ENCODE measurements at places on chromosomes 13 and 19. TPM values are rescaled to one million over a fixed set of nuclear protein-coding genes. Genes with fewer than 3 reads are reported as not detected.
A peak's percentile ranks its signal among the peaks of the same experiment; 100 is the strongest.

- no peak for DNase-seq
Measured at GRCh38 chr13:110001670-110002275, 215.4 kb upstream of the IRS2 start.

The CACNG6 gene
- not detected for total RNA-seq

The DLL3 gene
- 2.2 TPM for total RNA-seq

DNA sequence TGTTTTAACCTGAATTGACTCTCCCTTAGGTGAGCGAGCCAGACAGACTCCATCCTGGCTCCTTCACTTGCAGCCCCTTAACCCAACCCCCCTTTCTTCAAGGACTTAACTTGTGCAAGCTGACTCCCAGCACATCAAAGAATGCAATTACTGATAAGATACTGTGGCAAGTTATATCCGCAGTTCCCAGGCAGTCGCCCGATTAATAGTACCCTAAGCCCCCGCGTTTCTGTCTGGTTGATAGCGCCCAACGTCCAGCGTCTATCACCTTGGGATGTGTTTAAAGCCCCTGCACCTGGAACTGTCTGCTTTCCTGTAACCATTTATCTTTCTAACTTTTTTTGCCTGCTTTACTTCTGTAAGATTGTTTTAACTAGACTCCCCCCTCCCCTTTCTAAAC is 6.2 kb downstream of the HSD17B14 start:
- DNase-seq = no peak

The PLPPR3 gene
- total RNA-seq = not detected

DNA sequence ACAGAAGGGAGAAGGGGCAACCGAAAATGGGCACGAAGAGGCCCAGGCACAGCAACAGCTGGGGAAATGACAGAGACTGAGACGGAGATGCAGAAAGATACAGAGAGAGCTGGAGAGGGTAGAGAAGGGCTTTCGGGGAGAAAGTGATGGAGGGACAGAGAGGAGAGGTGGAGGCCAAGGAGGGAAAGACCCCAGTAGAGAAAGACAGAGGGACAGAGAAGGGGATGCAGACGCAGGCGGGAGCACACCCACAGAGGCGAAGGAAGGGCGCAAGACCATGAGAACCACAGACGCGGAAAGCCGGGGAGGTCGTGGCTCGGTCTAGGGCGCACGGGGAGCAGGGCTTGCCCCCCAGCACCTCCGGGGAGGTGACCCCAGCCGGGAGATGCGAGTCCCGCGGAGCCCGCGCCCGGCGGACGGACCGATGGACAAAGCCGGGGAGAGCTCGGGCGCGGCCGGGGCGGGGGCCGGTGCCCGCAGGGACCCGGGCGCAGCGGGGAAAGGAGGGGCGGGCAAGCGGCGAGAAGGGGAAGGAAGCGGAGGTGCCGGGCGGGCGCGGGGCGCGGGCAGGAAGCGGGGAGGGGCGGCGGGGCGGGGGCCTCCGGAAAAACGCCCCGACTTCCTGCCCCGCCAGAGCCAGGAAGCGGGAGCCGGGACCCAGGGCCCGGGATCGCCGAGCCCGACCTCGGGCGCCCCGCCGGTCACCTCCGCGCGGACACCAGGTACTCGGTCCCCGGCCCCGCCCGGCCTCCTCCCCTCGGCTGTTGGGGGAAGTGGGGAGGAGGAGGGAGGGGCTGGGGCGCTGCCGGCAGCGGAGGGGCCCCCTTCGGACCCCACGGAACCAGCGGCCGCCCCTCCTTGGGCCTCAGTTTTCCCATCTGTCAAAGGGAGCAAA is at the start of gene ARHGEF1:
Gene ARHGEF1, plus strand, starts transcription at position 617 of the 895 bp plus-strand sequence. CDS start 4,899 bp downstream, outside the sequence.
- DNase-seq = peak; percentile 91

DNA sequence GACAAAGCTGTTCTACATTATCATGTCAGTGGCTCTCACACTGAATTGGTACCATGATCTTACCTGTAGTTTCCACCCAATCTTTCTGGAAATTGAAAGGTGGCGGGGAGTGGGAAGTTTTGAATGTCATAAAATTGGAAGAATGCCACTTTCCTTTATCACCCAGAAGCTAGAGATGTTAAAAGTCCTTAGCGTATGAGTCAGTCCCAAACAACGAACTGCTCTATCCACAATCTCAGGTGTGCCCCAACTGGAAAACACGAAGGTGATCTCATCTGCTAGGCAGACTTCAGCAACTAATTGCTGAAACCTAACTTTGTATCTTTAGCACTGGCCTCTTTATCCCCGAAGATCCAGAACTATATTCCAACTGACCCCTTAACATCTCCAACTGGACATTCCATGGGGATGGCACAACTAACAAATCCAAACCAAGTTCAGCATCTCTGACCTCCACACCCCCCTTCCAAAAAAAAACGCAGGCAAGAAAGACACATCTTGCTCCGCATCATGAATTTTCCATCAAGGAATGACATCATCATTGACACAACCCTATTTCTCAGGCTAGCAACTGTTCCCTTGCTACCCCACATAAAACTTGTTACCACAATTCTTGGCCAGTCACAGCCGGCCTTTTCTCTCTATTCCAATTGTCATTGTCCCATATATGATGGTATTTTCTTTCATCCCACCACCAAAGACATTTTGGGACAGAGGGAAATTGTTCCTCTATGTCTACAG is 175.4 kb downstream of the KLF12 start:
- DNase-seq = no peak

The CLDN10 gene
- total RNA-seq = not detected

- DNase-seq = no peak
Measured at GRCh38 chr13:79675931-79676660, 195.1 kb downstream of the NDFIP2 start.

GRCh38 chr13:75368167-75368566 is 113.8 kb downstream of the TBC1D4 start:
- DNase-seq = no peak

The FFAR2 gene
- total RNA-seq = not detected

The PTGIR gene
- total RNA-seq = 194 TPM

DNA sequence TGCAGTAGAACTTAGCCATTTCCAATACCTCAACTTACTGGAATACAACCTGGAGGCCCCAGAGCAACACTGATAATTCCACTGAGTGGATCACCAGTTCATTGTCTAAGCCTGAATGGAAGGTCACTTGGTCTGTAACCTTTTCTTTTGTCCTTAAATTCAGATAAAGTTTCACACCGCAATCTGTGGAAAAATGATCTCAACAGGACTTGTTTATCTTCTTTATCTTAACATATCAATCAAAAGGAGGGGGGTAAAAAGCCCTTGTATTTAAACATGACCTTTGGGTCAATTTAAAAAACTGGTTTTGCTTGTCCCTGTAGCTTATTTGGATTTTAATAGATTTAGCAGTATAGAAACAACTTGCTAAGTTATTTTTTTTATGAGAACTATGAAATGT is 21.6 kb downstream of the SAE1 start:
- DNase-seq = no peak

The DNAJB1 gene
- 117 TPM for total RNA-seq

DNA sequence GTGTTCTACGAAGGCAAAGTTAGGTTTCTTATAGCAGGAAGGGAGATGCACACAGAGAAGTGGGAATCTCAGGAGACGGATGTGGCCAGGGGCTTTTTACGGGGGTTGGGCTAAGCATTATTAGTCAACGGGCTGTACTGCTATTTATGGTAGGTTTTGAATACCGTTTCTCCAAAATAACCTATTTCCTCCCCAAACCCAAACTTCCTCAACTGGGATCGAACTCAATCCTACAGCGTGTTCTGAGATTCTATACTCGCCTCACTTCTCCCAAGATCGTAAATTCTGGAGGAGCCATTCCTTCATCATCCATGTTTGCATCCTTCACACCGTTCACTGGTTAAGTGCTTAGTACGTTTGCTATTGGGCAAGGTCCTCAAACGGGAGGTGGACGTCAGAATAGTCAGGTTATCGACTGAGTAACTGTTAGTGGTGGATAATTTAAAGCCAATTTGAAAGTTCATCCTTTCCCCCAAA is 1.2 kb upstream of the TRIM13 start:
- no peak for DNase-seq

The CEACAM7 gene
- not detected for total RNA-seq

DNA sequence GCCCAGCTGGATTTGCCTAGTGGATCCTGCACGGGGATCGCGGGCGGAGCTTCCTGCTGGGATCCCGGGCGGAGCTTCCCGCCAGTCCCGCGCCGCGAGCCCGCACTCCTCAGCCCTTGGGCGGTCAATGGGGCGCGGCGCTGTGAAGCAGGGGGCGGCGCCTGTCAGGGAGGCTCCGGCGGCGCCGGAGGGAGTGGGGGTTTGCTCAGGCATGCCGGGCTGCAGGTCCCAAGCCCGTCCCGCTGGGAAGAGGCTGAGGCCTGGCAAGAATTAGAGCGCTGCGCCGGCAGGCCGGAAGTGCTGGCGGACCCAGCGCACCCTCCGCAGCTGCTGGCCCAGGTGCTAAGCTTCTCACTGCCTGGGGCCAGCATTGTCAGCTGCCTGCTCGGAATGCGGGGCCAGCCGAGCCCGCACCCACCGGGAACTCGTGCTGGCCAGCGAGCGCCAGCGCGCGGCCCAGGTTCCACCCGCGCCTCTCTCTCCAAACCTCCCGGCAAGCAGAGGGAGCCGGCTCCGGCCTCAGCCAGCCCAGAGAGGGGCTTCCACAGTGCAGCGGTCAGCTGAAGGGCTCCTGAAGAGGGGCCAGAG is 119.6 kb downstream of the PRR20E start:
- no peak for DNase-seq

GRCh38 chr13:32264407-32264806 is 50.8 kb downstream of the ZAR1L start:
- DNase-seq = no peak

DNA sequence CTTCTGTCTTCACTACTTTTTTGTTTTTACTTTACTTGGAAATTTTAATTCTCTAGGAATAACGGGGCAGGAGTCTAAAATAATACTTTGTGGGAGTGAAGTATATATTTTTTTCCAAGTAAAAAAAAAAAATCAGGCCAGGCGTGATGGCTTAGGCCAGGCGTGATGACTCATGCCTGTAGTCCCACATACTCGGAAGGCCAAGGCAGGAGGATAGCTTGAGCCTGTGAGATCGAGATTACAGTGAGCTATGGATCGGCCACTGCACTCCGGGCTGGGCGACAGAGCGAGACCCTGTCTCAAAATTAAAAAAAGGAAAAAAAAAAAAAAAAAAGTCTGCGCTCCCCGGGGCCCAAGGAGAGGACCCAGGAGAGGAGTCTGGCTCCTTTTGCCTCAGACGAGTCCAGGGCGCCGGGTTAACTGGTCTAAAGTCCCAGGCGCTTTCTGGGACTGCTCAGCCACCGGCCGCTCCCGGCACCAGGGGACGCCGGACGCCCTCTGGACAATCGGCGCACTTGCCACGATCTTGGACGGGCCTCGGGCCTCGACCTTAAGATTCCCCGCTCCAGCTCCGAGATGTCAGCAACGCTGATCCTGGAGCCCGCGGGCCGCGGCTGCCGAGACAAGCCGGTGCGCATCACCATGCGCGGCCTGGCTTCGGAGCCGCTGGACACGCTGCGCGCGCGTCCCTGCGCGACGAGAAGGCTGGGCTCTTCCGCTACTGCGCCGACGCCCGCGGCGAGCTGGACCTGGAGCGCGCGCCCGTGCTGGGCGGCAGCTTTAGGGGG is 2.7 kb upstream of the ZFP82 start:
- peak; percentile 54 for DNase-seq

DNA sequence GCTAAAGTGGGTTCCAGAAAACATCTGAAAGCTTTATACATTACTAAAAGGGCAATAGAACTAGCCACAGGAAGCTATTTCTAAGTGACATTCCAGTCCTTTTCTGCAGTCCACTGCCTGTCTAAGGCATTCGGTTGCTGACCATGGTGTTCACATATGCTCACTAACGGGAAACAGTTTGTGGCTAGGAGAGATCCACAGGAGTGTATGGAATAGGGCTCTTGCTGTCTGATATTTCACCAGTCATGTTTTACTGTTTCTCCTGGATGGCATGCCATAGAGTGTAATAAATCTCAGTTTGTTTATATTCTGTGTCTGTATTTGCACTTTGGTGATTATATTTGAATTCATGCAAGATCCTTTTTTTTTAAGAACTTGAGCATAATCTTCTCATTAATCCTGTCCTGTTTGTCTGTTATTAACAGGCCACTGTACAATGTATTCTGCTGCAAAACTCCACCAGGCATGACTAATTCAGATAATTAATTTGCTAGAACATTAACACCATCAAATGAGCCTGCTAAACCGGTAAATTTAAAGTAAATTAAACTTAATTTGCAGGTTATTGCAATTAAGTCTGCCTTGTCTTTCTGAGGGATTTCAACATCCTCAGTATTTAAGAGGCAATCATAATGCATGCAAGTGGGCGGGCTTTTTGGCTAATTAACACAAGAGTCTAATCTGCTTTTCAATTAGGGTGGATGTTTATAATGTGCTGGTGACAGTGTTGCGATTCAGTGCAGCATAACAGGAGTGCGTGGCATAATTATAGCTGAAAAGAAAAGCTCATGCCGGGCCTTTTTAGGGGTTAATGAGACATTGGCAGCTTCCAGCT is 201.3 kb downstream of the POU4F1 start:
- DNase-seq = no peak

The LILRB4 gene
- not detected for total RNA-seq

The TPRX2 gene
- not detected for total RNA-seq

DNA sequence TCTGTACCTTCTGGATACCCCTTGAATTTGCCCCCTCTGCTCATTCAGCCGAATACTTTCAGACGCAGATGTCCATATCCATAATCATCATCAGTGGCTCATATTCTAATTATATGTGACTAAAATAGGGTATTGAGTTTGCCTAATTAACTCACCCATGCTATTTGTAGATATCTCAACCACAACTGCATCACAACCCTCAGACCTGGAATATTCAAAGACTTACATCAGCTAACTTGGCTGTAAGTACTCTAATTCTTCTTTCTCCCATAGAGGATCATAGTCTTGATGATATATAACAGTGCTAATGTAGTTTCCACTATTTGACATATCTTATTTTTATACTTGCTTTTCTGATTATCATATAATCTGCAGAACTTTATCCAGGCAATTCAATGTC is 35.8 kb downstream of the RXFP2 start:
- DNase-seq = no peak

- no peak for DNase-seq
Measured at GRCh38 chr19:55311397-55311796, 13.7 kb downstream of the TMEM150B start.

DNA sequence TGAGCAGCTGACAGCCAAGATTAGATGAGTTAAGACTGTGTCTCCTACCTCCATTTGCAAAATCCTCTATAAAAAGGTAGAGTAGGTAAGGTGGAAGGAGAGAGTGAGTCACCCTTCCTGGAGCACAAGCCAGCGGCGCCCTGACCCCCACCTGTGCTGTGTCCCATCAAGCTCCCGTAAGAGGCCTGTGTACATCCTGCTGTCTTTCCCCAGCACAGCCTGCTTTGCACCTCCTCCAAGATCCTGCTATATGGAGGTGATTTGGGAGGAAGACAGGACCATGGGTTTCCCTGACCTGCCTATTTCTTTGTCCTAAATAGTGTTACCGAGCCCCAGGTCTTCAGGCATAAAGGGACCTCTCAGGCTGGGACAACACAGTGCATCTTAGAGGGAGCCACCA is 62.3 kb upstream of the UQCRFS1 start:
- no peak for DNase-seq

The MARK4 gene
- 26.1 TPM for total RNA-seq

Data from activated CD4-positive, alpha-beta T cell treated with anti-CD3 and anti-CD28 coated beads, Interleukin-2, amount 10 ng/mL, durations not matched to agents 24 days and 14 days (primary cell).